ENCODE measurements at places on chromosomes 3 and 15. TPM values are rescaled to one million over a fixed set of nuclear protein-coding genes. Genes with fewer than 3 reads are reported as not detected.
A peak's percentile ranks its signal among the peaks of the same experiment; 100 is the strongest.

The NAA80 gene
- 2.3 TPM for total RNA-seq

The SUCNR1 gene
- total RNA-seq: 0.48 TPM

The RPL39L gene
- 10.7 TPM for total RNA-seq

The CFAP91 gene
- total RNA-seq: 2.6 TPM

The ESYT3 gene
- total RNA-seq: 3.2 TPM

The ITIH1 gene
- total RNA-seq: not detected

The RPP14 gene
- total RNA-seq: 19.2 TPM

The ATG3 gene
- total RNA-seq: 39.0 TPM

The PLAAT1 gene
- total RNA-seq: 0.90 TPM

The MST1R gene
- 1.7 TPM for total RNA-seq

The FAH gene
- total RNA-seq: 8.1 TPM

The EFHB gene
- not detected for total RNA-seq

The IRAK2 gene
- 2.9 TPM for total RNA-seq

The CAND2 gene
- total RNA-seq: 10.7 TPM

DNA sequence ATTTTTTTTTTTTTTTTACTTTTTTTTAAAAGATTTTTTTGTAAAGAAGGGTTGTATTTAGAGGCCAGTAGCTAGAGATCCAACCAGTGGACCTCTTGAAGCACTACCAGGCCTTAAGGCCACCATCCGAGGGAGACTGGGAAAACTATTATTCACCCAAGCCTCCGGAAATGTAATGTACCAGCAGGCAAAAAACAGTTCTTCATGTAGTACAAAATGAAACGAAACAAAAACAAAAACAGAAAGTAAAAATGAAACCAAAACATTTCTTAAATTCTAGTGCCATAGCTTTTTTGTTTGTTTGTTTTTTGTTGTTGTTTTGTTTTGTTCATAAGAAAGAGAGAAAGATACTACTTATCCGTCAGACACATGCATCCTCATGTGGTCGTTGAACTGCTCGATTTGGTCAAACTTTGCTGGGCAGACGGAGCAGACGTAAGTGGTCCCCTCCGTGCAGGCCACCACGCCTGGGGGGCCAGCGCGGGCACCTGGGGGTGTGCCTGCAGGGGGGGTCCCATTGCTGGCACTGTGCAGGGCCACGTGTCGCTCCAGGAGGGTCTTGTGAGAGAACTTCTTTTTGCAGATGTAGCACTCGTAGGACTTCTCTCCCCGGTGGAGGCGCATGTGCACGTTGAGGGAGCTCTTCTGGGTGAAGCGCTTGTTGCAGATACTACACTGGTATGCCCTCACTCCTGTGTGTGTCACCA, 45.0 kb downstream of the TIGIT start:
- no peak for DNase-seq

DNA sequence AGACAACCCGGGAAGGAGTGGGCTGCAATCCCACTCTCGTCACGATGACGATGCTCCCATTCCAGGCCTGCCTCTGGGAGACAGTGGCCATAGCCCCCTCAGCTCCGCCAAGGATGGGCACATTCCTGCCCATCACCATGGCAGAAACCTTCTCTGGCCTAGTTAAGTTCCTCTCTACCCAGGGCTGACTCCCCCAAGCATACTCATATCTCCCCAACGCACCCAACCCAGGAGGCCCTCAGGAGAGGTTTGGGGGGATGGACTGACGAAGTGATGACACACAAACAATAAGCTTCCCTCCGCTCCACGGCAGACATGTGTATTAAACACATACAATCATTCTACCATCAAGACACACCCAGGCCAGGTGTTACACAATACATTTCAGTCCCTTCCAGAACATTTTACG, 60.1 kb downstream of the VGLL4 start:
- DNase-seq: no peak

GRCh38 chr15:62211348-62211747, 46.3 kb upstream of the C2CD4B start:
- no peak for DNase-seq

GRCh38 chr3:165259541-165260193, 63.5 kb upstream of the SLITRK3 start:
- DNase-seq: no peak

DNA sequence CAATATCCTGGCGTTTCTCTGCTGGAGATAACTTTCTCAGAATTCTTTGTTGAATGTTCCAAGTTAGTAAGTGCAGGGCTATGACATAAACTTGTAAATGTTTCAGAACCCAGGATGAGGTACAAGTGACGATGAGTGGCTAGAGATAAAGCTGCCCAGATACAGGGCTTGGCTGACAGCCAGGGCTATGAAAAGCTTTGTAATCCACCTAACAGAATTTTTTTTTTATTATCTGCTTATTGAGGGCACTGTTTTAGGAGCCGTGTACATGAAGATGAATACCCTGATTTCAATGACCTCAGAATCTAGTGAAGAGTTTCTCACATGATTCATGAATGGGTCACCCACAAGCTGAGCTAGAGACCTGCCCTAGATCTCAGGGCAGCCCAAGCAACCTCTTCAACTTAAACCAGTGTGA, 431.4 kb downstream of the DIPK2A start:
- DNase-seq: no peak

GRCh38 chr3:43499256-43499655, 122.6 kb downstream of the ANO10 start:
- DNase-seq: no peak

- DNase-seq: no peak
Observed at GRCh38 chr3:172142051-172142863, 102.9 kb downstream of the FNDC3B start.

DNA sequence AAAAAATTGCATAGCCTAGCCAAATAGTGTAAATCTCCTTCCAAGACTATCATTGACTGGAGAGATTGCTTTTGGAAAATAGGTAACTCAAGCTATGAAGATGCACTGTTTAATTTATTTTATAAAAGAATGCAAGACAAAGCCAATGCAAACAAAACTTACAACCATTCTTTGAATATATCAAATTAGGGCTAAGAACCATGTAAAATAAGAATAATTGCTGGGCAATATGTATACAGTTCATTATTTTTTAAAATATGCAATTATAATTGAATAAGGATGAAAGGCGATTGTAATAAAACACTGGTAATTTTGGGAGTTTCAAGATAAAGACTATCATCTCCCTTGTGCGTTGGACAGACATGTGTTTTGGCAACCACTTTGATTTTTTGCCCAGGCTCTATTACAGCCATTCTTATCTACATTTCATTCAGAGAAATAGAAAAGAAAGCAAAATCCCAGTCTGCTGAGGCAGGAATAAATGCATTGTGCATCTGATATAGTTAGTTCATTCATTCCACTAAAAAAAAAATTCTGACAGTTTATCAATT, 242.3 kb upstream of the ROBO1 start:
- no peak for DNase-seq

DNA sequence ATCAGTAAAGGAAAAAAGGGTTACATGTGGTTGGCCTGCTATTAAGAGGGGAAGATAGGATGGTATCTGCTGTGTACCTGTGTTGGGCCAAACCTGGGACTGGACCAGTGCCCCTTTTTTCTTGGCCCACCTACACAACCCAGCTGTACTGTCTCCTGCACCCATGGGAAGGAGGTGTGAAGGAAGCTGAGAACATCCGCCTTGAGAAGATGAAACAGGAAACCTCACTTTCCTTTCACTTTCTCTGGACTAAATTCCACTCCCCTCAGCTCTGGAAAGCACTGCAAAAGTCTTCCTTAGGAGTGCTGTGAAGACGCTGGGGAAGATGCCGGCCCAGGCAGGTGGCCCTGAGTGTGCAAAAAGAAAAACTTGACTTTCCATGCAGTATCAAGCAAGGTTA, 37.6 kb downstream of the LRRN1 start:
- no peak for DNase-seq

GRCh38 chr3:127734754-127735473, 62.2 kb downstream of the ABTB1 start:
- DNase-seq: peak; percentile 53

DNA sequence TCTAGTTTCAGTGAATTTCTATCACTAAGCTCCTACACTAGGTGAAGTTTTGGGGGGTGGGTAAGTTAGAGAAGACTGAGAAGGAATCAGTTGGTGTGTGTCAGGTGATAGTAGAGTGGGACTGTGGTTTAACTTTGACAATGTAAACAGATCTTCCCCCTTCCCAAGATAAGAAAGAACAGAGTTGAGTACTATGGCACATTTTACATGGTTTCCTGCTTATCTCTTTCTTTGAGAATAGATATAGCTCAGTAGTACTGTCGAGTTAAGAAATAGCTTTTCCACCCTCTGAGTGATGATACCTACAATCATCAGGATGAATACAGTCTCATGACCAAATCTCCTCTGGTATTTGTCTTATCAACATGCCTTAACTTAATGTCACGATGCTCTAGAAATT, 42.8 kb downstream of the GAP43 start:
- DNase-seq: no peak

- DNase-seq: no peak
Observed at GRCh38 chr15:84823282-84823878, 6.2 kb downstream of the ALPK3 start.

DNA sequence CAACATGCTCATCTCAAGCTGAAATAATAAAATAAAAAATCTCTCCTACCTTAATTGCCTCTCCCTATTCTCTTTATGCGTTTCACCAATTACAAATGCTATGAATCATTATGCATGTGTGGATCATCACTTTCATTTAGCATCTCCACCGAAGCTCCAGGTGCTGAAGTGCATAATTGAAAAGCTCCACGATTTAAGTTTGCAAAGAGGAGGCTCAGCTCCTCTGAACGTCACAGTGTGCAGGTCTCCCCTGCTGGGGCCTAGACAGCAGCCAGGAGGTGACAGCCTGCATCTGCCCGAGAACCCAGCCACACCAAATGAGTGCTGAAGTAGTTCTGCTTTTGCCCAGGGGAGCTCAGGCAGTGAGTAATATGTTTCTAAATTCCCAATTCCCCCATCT, 60.5 kb upstream of the GLCE start:
- DNase-seq: no peak

GRCh38 chr3:19891740-19892139, 42.3 kb downstream of the EFHB start:
- no peak for DNase-seq

GRCh38 chr15:74535388-74536084, 5.5 kb upstream of the ARID3B start:
- DNase-seq: no peak

DNA sequence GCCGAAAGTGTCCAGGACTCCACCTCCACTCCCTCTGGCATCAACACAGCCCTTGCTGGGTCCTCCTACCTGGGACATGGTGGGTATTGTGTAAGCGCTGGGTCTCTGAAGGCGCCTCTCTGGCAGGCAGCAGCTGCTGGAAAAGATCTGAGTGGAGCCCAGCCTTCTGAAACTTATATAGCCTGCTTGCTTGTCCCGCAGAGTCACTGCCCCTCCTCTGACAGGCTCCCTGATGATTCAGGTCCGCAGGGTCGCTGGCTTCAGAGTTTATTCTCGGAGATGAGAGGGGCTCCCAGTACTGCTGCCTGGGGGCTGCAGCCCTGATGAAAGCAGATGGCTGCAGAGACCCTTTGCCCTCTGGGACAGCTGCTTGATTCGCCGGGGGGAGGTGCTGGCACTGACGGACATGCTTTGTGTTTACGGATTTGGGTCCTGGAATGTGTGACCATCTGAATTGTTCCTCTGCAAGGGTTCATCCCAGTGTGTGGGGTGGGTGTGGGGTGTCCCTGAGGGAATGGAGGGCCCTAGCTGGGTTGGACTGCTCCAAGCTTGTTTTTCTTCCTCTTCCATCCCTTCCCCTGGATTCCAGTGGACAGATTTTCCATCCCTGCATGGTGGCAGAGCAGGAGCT, at the start of gene MUSTN1:
TSS of gene MUSTN1 (minus strand) at position 149 of the 631 bp plus-strand sequence. CDS start at position 78, 71 bp downstream.
- DNase-seq: no peak

DNA sequence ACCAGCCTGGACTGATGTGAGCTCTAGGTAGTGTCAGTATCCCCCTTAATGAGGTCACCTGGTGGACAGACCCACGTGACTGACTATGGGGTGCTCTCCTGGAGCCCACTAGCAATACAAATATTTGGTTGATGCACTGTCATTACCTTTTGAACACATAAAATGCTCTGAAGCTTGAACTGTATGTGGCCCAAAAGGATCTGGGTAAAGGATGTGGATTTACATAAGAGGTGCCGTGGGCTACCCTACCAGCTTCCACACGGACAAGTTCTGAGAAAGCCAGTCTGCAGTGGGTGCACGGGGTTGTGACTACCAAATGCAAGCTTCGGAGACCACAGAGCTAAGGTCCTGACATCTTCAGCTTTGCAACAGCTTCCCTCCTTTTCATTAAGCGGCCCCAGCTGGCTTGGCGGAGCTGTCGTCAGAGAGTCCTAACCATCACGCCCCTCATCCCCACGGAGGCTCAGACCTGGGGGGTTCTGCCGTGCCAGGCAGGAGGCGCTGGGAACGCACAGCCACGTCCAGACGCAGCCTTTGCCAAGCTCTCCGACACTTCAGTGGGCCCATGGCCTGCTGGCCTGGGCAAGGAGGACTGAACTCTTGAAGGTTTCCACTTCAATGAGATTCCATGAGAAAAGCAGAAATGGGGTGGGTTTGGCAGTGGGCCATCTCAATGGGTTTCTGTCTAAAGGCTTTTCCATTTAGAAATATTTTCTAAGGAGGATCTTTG, 228.3 kb downstream of the ADAMTS17 start:
- DNase-seq: no peak

DNA sequence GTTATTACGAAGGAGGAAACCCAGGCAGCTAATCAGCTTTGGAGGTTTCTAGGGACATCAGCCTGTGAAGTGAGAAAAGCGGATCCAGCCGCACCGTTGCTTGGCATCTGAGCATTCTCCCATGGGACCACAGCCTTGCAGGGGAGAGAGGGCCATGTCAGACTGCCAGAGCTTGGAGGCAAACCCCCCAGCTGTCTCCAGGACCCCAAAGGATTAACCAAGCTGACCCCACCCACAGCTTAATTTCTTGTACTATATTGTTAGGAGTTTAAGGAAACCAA, 5.1 kb downstream of the IGDCC3 start:
- DNase-seq: no peak

DNA sequence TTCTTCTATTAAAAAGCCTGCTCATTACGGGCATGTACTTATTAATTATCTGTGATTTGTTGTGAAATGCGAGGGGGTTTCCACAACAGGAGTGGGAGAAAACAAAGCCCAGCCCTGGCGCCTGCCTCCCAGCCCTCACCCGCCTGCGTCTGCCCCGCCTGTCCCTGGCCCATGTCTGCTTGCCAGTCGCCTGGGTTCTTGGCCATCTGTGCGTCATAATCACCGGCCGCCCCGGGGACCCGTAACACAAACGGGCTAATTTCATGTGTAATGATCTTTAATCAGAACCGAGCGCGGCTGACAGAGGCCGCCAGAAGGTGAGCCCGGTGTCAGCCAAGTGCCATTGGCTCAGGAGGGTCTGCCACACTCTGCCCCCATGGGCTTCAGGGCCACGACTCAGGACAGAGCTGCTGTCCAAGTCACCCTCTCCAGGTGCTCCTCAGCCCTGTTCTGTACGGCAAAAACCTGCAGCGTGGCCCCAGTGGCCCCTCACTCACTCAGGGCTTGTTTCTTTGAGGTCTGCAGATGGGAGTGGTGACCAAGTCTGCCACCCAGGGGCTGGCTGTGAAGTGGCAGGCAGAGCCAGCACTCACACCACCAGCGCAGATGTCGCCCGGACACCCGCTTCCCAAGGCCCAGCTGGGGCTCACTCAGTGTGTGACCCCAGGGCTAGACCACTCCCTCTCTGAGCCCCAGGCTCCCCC, 28.8 kb upstream of the TMEM115 start:
- no peak for DNase-seq

- DNase-seq: no peak
Observed at GRCh38 chr15:82647835-82648256, 683 bp upstream of the CPEB1 start.

Measured in urinary bladder (tissue), 4 donors.